HepG2 (cell line): ENCODE measurements at places on chromosomes 1 and 21.

- DNase-seq = no peak
These were observed 94.7 kb downstream of the CHD1L start for GRCh38 chr1:147337040-147337630.

GRCh38 chr1:227561241-227561907 lies 2.0 kb upstream of the ZNF678 start:
- no peak for DNase-seq

DNA sequence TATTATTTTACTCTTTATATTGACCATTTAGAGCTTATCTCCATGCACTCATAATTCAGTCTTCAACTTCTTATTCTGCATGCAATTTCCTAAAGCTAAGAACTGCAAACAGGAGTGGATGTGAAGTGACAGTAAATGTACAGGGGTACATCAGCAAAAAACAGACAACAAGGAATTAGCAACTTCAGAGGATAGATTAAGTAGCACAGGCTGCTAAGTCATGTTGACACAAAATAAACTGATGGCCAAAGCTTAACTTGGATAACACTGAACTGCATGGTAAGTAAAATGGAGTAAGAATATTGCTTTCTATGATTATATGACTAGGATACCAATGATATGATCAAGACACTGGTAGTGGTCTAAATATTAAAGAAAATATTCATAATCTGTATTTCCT lies 66.5 kb downstream of the USP24 start:
- no peak for DNase-seq

GRCh38 chr1:36135330-36135667 lies 10.3 kb upstream of the COL8A2 start:
- DNase-seq = no peak
